ENCODE measurements at places on chromosomes 12 and 14.

GRCh38 chr12:4082809-4083403, 190.7 kb upstream of the CCND2 start:
- no peak for DNase-seq

DNA sequence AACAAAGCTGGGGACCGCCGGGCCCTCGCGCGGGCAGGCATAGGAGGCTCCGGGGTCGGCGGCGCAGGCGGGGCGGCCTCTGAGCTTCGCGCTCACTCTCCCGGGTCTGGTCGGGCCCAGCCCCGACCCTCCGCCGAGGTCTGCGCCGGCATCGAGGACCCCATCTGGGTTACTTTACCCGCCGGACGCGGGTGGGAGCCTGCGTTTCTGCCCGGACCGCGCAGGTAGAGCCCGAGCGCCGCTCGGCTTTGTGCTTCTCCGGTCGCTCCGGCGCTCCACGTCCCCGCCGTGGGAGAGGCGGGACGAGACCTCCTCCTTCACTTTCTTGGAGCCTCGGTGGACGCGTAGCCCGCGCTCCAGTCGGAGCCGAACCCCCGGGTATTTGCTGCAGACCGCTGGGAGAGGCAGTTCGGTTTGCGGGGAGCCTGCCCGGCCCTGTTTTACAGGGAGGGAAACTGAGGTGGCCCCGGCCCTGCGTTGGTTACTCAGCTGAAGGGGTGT, 63.2 kb downstream of the FBXL14 start:
- no peak for DNase-seq

DNA sequence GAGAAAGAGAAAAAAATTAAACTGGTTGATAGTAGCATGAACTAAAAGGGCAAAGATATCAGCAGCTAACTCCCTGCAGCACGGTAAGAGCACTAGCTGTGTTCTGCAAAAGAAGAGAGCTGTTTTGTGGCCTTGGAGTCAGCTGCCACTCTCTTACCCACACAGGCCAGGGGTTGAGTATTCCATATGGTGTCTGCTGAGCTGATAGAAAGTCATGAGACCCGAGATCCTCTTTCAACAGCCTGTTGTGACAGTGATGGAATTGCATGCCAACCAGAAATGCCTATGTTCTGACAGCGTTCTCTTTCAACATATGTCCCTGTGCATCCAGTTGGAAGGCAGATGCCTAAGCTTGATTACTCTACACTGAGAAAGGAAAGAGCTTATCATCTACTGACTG, 39.9 kb downstream of the TMTC1 start:
- no peak for DNase-seq

GRCh38 chr14:101195309-101195901, 291.9 kb upstream of the RTL1 start:
- no peak for DNase-seq

DNA sequence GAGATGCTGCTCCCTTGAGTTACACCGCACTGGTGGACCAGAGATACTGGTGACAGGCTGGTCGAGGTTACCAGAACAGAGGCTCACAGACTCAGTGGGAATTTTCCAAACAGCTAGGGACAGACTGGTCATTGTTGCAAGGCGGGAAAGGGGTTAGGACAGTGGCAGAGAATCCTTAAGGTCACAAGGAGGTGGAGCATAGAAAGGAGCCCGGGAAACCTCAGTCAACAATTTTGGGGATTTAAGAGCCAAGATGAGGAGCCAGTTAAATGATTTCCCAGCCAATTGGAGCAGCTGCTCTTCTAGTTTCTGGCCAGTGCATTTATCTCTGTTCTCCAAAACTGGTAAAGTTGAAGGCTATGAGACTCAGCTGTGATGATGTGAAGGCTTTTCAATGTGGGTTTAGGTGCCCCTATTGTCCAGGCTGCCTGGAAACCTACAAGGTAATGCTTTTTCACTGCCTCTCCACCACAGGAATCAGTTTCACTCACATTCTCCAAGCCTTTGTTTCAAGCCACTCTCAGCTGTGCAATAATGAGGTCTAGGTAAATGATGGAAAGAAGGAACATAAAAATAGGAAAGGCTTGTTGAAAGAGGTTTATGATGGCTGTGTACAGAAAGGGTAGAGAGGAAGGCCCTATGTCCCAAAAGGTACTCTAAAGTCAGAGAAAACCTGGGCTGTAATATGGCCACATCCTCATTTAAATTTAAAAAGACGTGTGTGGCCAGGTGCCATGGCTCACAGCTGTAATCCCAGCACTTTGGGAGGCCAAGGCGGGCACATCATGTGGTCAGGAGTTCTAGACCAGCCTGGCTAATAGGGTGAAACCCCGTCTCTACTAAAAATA, 7.0 kb upstream of the TNS2 start:
- no peak for DNase-seq

DNA sequence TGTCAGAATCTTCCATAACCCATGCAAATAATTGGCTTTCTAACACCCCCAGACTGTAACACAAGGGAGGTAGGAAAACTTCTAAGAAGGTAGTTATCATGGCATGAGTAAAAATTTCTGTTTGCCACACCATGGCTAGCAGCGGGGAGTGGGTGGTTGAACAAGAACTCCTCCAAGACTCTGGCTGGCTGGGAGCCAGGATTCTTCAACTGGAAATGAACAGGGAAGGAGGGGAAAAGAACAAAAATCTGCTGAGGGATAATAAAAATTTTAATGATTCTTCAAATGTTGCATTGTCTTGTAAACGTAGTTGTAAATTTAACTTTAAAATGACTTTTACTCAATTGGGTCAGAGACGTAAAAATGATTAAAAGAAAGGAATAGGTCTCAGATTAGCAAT, 78.9 kb downstream of the AKAP6 start:
- DNase-seq: no peak

- DNase-seq: no peak
Measured at GRCh38 chr12:6735448-6736191, 11.8 kb downstream of the COPS7A start.

- no peak for DNase-seq
Measured at GRCh38 chr12:4160314-4161040, 113.1 kb upstream of the CCND2 start.

GRCh38 chr14:95085321-95085720, 72.0 kb downstream of the DICER1 start:
- no peak for DNase-seq

DNA sequence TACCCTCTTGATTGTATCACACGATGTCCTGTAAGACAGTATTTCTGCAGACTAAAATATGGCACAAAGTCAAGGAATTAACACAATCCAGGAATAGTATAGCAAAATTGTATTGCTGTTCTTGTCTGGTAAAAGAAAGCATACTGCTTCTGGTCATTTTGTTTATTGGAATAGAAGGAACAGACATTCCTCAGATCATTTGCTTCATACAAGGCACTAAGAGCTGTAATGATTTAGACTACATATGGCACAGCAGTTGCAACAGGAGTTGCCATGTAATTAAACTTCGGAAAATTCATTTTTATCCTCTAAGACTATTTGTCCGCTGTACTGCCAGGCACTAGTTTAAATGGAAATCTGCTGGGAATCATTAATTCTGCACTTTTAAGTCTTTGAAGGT, 7.6 kb upstream of the KERA start:
- no peak for DNase-seq

DNA sequence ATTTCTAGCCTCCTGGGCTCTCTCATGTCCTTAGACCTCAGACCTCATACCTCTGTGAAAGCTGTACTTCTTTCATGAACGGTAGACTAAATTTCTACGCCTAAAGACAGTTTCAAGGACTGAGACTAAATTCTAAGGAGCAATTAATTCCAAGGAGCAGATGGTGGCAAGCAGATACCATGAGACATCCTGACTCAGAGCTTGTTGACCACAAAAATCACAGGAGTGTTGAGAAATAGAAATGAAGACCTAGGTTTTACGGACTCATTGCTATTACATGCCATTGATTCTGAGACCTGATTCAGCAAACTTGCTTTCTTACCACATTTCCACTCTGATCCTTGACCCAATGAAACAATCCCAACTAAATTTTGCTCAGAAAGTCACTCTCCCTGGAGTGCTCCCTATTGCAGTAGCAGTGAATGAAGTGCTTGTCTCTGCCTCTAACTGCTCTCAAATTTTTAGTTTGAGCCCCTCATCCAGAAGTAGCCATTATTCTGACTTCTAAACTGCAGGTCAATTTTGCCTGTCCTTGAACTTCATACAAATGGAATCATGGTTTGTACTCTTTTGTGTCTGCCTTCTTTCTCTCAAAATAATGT, 52.0 kb downstream of the PEX5 start:
- DNase-seq: no peak

GRCh38 chr14:35355981-35356841, 48.3 kb downstream of the NFKBIA start:
- DNase-seq: no peak

- no peak for DNase-seq
Measured at GRCh38 chr12:64518396-64518795, 66.5 kb downstream of the TBK1 start.

DNA sequence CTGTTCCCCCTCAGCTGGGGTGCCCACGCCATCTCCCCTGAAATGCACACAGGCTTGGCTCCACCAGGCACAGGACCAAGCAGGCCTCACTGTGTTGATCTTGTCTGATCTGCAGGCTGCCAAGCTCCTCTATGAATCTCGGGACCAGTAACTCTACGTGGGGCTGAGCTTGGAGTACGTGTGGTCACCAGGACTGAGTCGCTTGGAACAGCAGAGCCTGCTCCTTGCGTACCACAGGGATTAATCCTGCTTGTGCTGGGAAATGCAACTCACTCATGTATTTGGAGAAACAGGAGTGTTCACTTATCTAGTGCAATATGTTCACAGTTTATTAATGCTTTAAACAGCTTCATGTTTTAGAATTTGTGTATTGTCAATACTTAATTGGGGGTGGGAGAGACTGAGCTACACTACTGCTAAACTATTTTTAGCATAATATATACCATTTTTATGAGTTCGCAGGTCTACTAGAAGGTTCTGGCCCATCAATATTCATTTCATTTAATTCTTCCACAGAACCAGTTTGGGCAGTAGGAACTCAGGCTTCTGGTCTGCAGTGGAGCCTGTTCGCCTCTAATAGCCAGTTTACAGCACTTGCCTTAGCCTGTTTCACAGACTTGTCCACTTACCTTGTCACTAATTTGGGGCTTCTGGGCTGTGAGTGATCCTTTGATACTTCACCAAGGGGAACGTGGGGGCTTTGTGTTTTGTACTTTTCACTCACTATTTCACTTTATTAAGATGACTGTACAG, 17.4 kb downstream of the ZFYVE21 start:
- DNase-seq: no peak

- no peak for DNase-seq
Measured at GRCh38 chr12:122878780-122879612, 16.9 kb downstream of the VPS37B start.

GRCh38 chr12:104852896-104853295, 105.2 kb downstream of the SLC41A2 start:
- no peak for DNase-seq

- DNase-seq: no peak
Measured at GRCh38 chr14:85688006-85688405, 158.1 kb downstream of the FLRT2 start.

DNA sequence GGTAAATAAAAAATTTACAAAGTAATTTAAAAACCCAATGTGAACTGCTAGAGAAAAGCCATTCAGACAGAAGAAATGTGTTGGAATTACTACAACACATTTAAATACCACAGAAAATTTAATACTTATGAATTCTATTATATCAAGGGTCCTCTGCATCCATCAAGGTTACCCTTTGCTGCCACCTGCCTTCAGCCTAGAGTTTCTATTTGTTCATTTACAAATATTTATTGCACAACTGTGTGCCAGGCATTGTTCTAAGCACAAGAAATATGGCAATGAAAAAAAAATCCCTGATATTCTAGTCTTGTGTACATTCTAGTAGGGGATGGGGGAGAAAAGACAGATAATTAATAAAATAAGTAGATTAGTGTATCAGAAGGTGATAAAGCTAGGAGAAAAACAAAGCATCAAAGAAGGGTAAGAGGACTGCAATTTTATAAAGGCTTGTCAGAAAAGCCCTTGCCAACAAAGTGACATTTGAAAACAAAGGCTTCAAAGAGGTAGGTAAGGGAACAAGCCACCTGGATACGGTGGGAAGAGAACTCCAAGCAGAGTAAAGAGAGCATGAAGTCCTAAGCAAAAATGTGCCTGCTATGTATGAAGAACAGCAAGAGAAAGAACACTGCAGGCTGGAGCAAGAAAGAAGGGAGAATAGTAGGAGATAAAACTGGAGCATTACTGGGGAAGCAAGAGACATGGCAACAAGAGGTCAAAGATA, 59.1 kb upstream of the SLC6A13 start:
- no peak for DNase-seq

DNA sequence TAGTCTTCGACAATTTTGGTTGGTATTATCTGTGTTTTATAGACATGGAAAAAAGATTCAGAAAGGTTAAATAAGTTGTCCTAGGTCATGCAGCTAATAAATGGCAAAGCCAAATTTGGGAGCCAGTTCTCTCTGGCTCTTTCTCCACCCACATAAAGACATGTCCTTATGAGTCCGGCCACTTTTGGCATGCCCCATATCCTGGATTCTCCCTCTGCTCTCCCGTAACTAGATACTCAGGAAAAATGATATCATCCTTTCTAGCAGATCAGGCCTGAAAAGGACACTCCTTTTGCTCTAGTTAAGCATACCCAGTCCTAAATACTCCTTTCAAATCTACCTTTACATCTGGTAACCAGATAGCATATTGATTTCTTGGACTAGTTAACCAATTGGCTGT, 64.4 kb downstream of the TTLL5 start:
- no peak for DNase-seq

DNA sequence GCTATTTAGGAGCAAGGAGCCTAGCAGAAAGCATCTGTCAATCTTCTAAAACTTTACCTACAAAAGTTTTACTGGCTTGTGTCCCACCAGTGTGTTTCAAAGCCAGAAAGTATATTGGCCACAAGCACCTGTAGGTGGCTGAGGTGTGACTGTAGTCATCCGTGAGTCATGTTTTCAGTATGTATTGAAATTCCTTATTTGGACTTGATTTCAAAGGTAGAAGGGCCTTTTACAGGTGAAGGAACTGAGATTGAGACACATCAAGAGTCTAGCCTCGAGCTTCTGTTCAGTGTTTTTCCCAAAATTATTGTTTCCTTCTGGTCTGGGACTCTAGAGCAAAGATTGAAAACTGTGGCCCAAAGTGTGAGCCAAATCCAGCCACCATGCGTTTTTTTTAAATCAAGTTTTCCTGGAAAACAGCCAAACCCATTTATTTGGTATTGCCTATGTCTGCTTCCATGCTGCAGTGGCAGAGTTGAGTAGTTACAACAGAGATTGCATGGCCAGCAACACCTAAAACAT, 195.3 kb upstream of the BCL2L14 start:
- DNase-seq: no peak

- no peak for DNase-seq
Measured at GRCh38 chr14:100436745-100437406, 113.7 kb downstream of the SLC25A47 start.

- no peak for DNase-seq
Measured at GRCh38 chr14:99717682-99718013, 33.5 kb downstream of the CYP46A1 start.

DNA sequence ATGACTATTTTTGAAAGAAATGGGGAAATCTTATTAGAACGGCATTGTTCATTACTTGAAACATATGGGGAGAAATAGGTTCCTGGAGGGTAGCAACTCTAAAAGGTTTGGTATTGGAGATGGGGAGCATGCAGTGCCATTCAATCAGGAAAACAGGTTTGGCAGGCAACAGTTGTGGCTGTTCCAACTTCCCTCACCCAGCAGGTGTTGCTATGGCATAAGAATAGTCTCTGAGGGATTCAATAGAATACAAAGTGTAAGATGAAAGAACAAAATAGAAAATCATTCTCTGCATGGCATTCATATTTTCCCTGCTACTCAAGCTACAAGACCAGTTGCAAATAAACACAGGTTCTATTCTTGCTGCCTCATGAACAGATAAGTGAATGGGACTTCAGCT, 393.3 kb upstream of the RPL10L start:
- DNase-seq: no peak

All from stimulated activated CD8-positive, alpha-beta memory T cell treated with anti-CD3 and anti-CD28 coated beads, Interleukin-15, amount 100 ng/mL, for 24 hours (primary cell).